ENCODE measurements at places on chromosomes 7 and 10. TPM values are rescaled to one million over a fixed set of nuclear protein-coding genes. Genes with fewer than 3 reads are reported as not detected.
A peak's percentile ranks its signal among the peaks of the same experiment; 100 is the strongest.

- DNase-seq: no peak
- no peaks in the 10 kb centered on the region for H3K36me3 ChIP-seq
Observed at GRCh38 chr10:84593506-84593905, 265.1 kb downstream of the CCSER2 start.

- H3K36me3 ChIP-seq: no peaks in the 10 kb centered on the region
- H3K4me3 ChIP-seq: peak overlapping the region; percentile 42
- H3K27me3 ChIP-seq: no peaks in the 10 kb centered on the region
- no peak for DNase-seq
- H3K4me1 ChIP-seq: peaks cover 7% of the 10 kb centered on the region
Observed at GRCh38 chr10:4902571-4903011, 60.6 kb upstream of the AKR1C1 start.

GRCh38 chr7:27161214-27161720 lies 4.1 kb downstream of the HOXA9 start:
- peaks cover 47% of the 10 kb centered on the region for H3K27me3 ChIP-seq
- no peak overlapping the region for H3K27ac ChIP-seq
- peaks cover 46% of the 10 kb centered on the region for H3K4me1 ChIP-seq
- no peak for DNase-seq
- H3K4me3 ChIP-seq: no peak overlapping the region
- H3K36me3 ChIP-seq: no peaks in the 10 kb centered on the region

NODAL gene
- not detected for polyA plus RNA-seq

NCF1 gene
- polyA plus RNA-seq: 4.4 TPM

DNA sequence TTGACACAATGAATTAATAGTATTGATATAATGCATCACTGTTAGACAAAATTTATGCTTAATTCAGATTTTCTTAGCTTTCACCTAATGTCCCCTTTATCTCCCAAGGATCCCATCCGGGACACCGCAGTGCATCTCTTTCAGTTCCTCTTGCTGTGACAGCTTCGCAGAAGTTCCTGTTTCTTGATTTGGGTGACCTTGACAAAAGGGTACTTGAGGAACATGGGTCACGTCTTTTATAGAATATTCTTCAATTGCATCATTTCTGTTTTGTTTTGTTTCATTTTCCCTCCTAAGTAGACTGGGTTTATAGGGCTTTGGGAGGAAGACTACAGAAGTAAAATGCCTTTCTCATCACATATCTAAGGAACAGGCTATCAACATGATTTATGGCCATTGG lies 453.2 kb downstream of the DPP6 start:
- H3K27ac ChIP-seq: no peak overlapping the region
- H3K4me3 ChIP-seq: no peak overlapping the region
- H3K4me1 ChIP-seq: no peaks in the 10 kb centered on the region
- no peaks in the 10 kb centered on the region for H3K27me3 ChIP-seq
- H3K36me3 ChIP-seq: no peaks in the 10 kb centered on the region

GRCh38 chr7:13988065-13988464 lies 1.4 kb downstream of the ETV1 start:
- no peaks in the 10 kb centered on the region for H3K36me3 ChIP-seq
- no peak overlapping the region for H3K27ac ChIP-seq

- H3K4me3 ChIP-seq: no peak overlapping the region
- DNase-seq: peak; percentile 19
- peaks cover 2% of the 10 kb centered on the region for H3K27me3 ChIP-seq
- no peaks in the 10 kb centered on the region for H3K36me3 ChIP-seq
- H3K27ac ChIP-seq: no peak overlapping the region
Observed at GRCh38 chr7:143002106-143002505, 24.8 kb downstream of the OR9A2 start.

- no peaks in the 10 kb centered on the region for H3K4me1 ChIP-seq
- no peak overlapping the region for H3K4me3 ChIP-seq
- H3K27ac ChIP-seq: no peak overlapping the region
- no peak for DNase-seq
- H3K36me3 ChIP-seq: no peaks in the 10 kb centered on the region
- no peaks in the 10 kb centered on the region for H3K27me3 ChIP-seq
Observed at GRCh38 chr10:600876-601659, 88.4 kb downstream of the DIP2C start.

GRCh38 chr7:51158211-51158610 lies 158.4 kb downstream of the COBL start:
- no peak overlapping the region for H3K4me3 ChIP-seq
- H3K4me1 ChIP-seq: no peaks in the 10 kb centered on the region
- H3K36me3 ChIP-seq: no peaks in the 10 kb centered on the region
- no peak for DNase-seq
- no peak overlapping the region for H3K27ac ChIP-seq

DNA sequence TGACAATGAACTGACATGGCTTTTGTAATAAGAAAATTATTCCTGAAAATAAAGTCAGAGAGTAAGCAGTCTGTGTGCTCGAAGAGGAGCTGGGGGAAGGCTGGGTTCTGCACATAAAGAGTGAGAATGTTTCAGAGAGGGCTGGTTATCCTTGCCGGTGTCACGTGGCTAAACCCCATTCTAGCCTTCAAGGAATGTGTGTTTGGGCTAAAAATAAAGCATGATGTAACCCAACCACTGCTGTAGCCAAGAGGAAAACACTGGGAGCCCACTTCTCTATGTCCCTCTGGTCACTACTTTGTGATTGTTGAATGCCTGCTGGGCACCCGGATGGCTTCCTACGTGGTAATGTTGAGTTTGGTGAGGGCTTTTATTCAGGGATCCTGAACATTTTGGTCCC lies 23.5 kb downstream of the WDFY4 start:
- H3K27ac ChIP-seq: no peak overlapping the region
- no peak for DNase-seq
- H3K27me3 ChIP-seq: no peaks in the 10 kb centered on the region

NEUROG3 gene
- not detected for polyA plus RNA-seq

DNA sequence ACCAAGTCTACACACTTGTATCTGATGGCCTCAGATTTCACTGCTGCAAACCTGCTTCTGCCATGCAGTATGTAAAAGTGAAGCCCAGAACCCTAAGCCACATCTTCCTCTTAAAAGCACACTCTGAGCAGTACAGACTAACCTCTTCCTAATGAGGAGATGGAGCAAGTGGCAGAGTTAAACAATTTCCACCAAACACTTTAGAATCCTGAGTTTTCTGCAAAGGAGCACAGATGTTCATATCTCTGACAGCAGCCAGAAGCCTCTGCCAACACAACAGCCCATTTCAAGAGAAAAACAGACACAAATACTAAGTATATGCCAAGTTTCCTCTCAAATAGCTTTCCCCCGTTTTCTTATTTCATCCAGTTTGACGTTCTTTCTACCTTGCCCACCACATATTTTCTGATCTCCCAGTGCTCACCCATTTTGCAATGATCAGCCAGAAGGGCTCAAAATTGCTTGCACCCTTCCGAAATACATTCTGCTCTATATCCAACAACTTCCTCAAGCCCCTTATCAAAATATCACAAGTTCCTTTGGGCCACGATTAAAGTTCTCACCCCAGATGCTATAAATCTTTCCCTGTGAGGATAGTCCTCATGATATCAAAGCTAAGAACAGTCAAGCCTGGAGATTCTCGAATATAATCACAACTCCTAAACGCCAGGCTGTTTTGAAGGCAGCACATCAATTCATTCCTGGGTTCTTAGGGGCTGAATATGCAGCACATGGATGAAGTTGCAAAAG lies 27.5 kb downstream of the ELMO1 start:
- no peak for DNase-seq
- H3K27ac ChIP-seq: no peak overlapping the region
- H3K27me3 ChIP-seq: no peaks in the 10 kb centered on the region
- no peaks in the 10 kb centered on the region for H3K4me1 ChIP-seq
- H3K36me3 ChIP-seq: no peaks in the 10 kb centered on the region

ATRNL1 gene
- not detected for polyA plus RNA-seq

DNA sequence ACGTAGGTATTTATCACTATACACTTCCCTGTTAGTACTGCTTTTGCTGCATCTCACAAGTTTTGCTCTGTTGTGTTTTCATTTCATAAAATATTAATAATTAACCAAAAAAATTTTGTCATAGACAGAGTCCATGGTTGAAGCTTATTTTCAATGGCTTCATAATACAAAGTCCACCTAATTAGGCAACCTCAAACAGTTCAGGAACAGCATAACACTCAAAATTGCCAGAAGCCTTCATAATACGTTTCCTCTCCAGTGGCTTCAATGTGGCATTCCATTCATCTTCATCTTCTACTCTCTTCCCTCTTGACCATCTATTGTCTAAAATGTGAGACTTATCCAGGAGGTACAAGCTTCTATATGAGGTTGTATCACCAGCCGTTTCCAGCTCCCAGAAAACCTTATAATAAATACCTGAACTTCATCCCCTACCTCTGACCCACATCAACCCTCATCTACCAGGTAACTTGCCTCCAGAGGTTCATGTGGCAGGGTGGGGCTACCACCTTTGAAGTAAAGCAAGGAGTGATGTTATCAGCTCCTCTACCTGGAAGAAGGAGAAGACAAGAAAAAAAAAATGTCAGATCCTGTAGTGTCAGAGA lies 337.3 kb downstream of the MALRD1 start:
- H3K27ac ChIP-seq: no peak overlapping the region
- H3K36me3 ChIP-seq: no peaks in the 10 kb centered on the region
- DNase-seq: no peak
- H3K4me3 ChIP-seq: no peak overlapping the region
- no peaks in the 10 kb centered on the region for H3K4me1 ChIP-seq

ZNF488 gene
- polyA plus RNA-seq: not detected

PNLIPRP1 gene
- polyA plus RNA-seq: not detected

DNA sequence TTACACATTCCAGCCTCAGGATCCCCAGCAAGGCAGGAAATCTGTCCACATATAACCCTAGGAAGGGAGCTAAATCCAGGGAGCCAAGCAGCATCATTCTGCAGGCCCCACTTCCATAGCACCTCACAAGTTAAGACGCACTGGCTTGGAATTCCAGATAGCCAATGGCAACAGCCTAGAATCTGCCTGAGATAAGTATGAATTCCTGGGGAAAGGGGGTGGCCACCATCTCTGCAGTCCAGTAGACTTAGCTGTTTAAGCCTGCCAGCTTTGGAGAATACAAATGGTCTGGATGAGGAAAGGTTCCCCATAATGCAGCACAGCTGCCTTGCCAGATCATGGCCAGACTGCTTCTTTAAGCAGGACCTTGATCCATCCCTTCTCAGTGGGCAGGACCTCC lies 179.4 kb upstream of the PRSS1 start:
- H3K4me1 ChIP-seq: no peaks in the 10 kb centered on the region
- H3K27me3 ChIP-seq: no peaks in the 10 kb centered on the region
- no peak for DNase-seq
- H3K27ac ChIP-seq: no peak overlapping the region
- no peaks in the 10 kb centered on the region for H3K36me3 ChIP-seq

DNA sequence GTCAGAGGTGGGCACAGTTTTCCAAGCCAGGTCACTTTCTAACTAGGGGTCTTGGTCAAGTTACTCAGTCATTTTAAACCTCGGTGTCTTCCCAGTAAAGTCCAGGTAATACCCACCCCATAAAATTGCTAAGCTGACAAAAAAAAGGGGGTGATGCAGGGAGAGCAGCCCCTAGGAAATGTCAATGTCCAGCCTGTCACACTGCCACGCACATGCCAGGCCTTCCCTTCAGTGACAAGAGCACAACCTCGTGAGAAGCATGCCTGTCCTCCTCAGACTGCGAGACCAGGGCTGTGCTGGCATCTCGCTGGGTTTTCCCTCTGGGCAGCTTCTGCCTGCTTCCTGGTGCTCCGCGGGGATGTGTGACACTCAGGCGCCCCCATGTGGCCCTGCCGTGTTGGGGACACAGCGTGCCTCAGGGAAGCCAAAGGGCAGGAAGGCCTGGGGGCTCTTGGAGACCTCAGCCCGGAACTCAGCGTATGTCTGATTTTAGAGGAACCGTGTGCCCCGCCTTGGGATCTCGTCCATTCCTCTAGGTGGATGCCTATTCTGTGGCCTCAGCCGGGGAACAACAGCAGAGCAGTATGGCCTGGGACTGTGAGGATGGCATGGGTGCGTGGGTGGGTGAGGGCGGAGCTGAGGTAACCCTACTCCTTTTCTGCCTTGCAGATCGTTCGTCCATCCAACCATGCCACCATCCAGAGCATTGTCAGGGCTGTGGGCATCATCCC lies 10.2 kb upstream of the GDF2 start:
- peak overlapping the region; percentile 41 for H3K4me3 ChIP-seq
- H3K27ac ChIP-seq: peak overlapping the region; percentile 42
- peaks cover 14% of the 10 kb centered on the region for H3K4me1 ChIP-seq
- no peaks in the 10 kb centered on the region for H3K27me3 ChIP-seq
- no peaks in the 10 kb centered on the region for H3K36me3 ChIP-seq
- DNase-seq: peak; percentile 68

CPN1 gene
- not detected for polyA plus RNA-seq

OR2A25 gene
- polyA plus RNA-seq: not detected

DNA sequence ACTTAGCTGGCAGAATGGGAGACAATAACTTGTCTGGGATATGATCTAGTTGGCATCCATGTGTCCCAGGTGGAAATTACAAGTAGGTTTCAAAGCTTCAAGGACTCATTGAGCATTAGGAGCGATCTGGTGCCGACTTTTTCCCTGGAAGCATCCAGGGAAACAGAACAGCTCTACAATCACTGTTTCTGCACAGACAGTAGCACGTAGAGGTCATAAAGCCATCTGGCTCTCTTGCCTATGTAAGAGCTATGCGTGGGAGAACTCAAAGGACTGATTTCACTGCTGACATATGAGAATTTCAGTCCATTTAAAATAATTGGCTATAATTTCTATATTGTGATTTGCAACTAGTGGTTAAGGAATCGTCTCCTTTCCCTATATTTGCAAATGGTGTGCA lies 791.7 kb downstream of the REEP3 start:
- H3K27me3 ChIP-seq: no peaks in the 10 kb centered on the region
- no peak overlapping the region for H3K27ac ChIP-seq
- no peaks in the 10 kb centered on the region for H3K36me3 ChIP-seq
- no peak for DNase-seq

DNA sequence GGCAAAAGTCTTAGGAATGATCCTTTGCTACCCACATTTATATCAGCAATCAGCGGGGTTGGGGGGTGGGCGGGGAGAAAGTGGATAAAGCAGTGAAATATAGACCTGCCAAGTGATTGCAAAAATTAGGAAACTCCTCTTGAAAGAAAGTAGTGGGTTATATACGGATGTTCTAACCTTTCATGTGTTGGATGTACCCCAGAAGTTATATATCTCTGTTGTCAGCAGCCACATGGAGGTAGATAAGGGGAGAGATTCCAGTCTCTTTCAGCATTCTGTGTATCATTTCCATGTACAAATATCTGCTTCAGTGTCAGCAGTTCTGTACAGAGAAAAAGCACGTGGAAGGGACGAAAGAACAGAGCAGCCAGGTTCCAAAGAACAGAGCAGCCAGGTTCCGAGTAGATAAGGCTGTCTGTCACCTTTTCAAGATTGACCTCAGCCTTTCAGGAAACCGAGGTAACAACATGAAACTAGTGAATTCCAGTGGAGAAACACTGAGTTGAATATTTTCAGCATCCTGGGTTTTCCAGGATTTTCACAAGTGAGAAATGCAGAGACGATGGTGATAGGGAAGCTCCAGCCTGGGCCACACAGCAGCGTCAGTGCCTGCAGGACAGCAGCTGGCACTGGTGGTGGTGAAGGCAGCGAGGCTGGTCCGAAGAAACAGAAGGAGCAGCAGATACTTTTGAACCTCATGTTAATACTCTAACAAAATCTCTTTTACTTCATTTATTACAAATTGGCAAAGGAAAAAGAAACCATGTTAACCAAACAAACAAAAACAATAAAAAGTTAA lies 212.3 kb downstream of the C7orf25 start:
- H3K4me3 ChIP-seq: no peak overlapping the region
- no peaks in the 10 kb centered on the region for H3K4me1 ChIP-seq
- no peak for DNase-seq
- no peaks in the 10 kb centered on the region for H3K27me3 ChIP-seq

- peak; percentile 40 for DNase-seq
- peak overlapping the region; percentile 61 for H3K4me3 ChIP-seq
- peaks cover 36% of the 10 kb centered on the region for H3K4me1 ChIP-seq
- peak overlapping the region; percentile 96 for H3K27ac ChIP-seq
- no peaks in the 10 kb centered on the region for H3K27me3 ChIP-seq
Observed at GRCh38 chr7:140229101-140229525, 52.3 kb upstream of the KDM7A start.
